ENCODE measurements at places on chromosomes 12 and 14.

DNA sequence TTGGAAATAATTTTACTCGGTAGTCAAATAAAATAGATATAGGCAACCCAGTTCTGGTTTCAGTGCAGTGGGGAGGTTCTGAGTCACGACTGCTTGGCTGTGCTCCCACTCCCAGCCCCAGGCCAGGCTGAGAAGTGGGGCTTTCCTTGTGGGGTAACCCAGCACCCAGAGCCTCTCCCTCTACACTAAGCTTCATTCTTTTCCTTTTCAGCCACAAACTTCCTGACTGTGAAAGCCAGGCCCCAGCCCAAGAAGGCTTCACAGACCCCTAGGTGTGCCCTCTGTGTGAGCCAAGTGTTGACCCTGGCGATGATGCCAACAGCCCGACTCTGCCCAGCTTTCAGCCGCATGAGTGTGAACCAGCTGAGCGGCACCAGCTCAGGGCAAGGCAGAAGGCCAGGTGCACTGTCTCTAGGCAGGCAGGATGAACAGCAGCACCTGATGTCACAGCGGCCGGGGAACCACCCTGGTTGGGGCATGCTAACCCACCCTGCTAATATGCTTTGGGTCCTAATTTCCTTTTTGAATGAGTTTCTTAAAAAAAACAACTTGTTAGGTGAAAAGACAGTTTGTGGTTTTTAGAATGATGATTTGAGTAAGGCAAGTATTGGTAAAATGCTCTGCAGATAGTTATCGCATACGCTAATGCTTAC is 42.2 kb upstream of the ATP23 start:
- peak; percentile 49 for DNase-seq

- no peak for DNase-seq
Measured at GRCh38 chr14:49928015-49928414, 35.1 kb downstream of the ARF6 start.

- DNase-seq = no peak
Measured at GRCh38 chr12:102372087-102372486, 108.3 kb downstream of the IGF1 start.

DNA sequence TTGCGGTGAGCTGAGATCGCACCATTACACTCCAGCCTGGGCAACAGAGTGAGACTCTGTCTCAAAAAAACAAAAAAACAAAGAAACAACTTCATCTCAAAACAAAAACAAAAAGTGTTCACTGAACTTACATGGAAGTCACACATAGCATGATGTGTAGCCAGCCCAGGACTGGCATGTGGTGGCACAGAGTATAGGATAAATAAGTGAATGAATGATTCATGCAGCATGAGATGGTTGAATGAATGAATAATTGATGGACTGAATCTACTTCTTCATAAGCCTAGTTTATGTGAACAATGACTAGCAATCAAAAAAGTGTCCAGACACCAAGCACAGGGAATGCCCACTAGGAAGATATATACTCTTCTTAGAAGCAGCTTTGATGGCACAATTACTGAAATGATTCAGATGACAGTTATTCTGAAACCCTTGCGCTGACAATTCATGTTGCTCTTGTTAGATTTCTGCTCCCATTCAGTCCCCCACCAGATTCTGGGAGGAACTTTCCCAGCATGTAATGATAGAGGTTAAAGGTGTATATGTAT is 31.6 kb upstream of the SERPINA6 start:
- no peak for DNase-seq

GRCh38 chr12:114430306-114430705 is 24.4 kb upstream of the TBX5 start:
- DNase-seq = no peak

GRCh38 chr12:65943388-65944137 is 119.3 kb downstream of the HMGA2 start:
- no peak for DNase-seq

GRCh38 chr12:57521525-57522010 is 1.1 kb upstream of the MBD6 start:
- no peak for DNase-seq

- DNase-seq = no peak
Measured at GRCh38 chr12:10741845-10742244, 18.7 kb upstream of the YBX3 start.

- DNase-seq = no peak
Measured at GRCh38 chr12:113239811-113240331, 18.6 kb downstream of the TPCN1 start.

GRCh38 chr12:32126720-32127119 is 20.1 kb downstream of the BICD1 start:
- no peak for DNase-seq

DNA sequence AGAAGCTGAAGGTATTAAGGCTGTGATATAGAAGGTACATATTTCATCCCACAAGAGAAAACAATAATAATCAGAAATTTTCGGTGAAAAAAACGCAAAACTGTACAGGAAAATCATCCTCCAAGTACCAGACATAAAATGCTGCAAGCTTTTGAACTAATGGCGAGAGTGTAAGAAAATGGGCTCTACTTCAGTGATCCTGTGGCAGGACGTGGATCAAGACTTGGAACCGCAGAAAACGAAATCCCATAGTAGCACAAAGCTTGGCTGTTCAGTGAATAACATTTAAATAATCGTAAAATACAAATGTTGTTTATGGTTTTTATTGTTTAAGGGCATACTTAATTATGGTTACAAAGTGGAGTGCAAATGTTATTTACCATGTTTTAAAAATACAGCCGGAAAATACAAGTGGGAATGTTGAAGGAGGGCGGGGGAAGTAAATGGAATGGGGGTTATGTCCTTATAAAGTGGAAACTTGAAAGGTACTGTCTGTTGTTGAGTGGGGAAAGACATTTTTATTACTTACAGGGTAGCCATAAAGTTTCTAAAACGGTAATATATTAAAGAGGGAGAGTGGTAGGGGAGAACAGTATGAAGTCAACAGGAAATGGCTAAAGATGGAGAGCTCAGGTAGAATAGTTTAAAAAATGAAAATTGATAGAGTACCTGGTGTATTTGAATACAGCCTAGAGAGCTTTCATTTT is 1.1 kb downstream of the SMIM10L1 start:
- no peak for DNase-seq

GRCh38 chr12:13198876-13199275 is 2.4 kb downstream of the EMP1 start:
- no peak for DNase-seq

DNA sequence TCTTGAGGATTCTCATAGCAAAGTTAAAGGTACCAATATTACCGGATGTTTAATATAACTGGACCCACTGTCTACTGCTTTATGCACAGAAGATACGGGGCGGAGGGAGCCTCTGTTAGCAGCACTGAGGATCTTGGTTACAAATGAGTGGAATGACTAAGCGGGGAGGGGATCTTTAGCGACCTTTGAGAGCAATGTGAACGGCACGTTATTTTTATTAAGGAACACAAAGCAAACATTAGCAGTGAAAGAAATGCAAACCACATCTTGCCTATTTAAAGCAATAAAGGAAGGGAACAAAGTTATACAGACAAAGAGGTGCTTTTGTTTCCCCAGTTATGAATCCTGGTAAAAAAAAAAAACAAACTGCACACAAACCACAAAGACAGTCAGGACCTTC is 27.1 kb upstream of the PRMT8 start:
- no peak for DNase-seq

DNA sequence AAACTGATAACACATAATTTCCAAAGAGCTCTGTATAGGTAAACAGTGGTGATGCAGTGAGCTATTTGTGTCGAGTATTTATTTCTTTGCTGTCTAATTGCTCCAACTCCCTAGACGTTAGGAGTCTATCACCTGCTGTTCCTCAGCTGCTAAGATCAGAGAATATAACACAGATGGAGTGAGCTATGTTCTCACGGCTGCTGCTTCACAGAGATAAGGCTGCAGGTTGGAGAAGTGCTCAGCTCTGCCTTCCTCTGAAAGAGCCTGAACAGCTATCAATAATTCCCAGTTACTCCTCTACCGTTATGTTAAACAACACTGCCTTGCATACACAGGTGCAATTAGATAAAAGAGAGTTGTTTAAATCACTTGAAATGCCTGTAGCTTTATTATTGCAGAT is 103.2 kb upstream of the MDGA2 start:
- no peak for DNase-seq

GRCh38 chr12:91947459-91947858 is 198.2 kb downstream of the BTG1 start:
- DNase-seq = no peak

DNA sequence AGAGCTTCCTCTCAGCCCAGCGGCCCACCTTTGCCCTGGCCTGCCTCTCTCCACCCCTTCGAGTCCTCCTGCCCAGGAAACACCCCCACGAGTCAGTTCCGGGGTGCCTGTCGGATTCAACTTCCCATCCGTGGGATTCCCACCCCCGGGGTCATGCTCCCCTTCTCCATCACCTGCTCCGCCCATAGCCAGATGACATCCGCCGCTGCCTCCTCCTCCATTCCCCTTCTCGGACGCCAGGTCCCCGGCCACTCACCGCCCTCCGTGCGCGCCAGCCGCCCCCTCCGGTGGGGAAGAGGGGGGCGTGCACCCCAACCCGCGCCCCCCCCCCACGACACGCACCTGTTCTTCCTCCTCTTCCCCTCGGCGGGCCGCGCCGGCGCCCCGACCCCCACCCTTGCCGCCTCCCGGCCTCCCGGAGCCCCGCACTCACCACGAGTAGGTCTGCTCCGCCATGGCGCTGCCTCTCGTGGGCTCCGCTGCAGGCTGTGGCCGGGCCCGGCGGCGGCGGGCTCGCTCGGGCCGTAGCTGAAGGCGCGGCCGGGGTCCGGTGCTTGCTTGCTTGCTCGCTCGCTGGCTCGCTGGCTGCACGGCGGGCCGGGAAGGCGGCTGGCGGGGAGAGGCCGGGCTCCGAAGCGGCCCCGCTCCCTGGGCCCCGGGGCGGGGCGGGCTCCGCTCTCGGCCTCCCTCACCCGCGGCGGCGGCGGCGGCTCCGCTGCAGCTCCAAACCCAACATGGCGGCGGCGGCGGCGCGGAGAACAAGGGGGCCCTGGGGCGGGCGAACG is 554 bp downstream of the SPPL3 start:
- DNase-seq = peak; percentile 21

DNA sequence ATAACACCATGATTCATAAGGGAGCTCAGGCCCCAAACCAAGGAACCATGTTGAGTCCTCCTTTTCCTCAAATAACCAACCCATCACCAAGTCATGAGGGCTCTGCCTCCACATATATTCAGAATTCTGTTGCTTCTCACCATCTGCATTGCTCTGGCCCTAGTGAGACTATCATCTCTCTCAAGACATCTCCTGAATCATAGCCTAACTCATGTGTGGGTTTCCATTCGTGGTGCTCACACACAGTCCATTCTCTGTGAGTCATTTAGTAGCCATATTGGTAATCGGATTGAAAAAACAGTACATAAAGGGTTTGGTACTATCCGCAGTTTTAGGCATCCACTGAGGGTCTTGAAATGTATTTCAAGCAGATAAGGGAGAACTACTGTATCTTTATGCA is 5.1 kb upstream of the SLC38A2 start:
- DNase-seq = no peak

Data from activated CD8-positive, alpha-beta memory T cell treated with anti-CD3 and anti-CD28 coated beads for 1 hour (primary cell).